ENCODE measurements at places on chromosomes 12 and 14. TPM values are rescaled to one million over a fixed set of nuclear protein-coding genes. Genes with fewer than 3 reads are reported as not detected.

DNA sequence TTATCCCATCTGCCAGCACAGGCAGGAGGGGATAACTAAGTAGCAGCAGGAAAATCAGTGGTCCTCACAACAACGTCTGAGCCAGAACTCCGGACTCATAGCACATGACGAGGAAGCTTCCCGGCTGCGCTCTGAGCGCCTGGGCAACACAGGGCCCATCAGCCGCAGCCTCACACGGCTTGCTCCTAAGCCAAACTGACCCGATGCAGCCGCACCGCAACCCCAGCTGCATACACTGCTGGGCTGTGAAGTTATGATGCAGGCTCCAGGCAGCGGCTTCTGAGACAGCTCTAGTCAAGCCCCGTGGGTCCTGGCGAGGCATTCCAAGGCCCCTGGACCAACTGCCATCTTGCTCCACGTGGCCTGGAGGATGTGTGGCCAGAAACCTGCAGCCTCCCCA, 28.1 kb downstream of the ZFYVE21 start:
- no peaks in the 10 kb centered on the region for H3K27me3 ChIP-seq
- no peak overlapping the region for H3K4me3 ChIP-seq
- H3K4me1 ChIP-seq = peaks cover 7% of the 10 kb centered on the region
- peaks cover 2% of the 10 kb centered on the region for H3K36me3 ChIP-seq
- no peak overlapping the region for H3K27ac ChIP-seq
- DNase-seq = no peak

GRCh38 chr12:60100852-60101251, 505.0 kb downstream of the SLC16A7 start:
- no peaks in the 10 kb centered on the region for H3K36me3 ChIP-seq
- H3K4me1 ChIP-seq = no peaks in the 10 kb centered on the region
- DNase-seq = no peak

- H3K4me1 ChIP-seq = peaks cover 16% of the 10 kb centered on the region
- peak overlapping the region; percentile 72 for H3K4me3 ChIP-seq
- no peaks in the 10 kb centered on the region for H3K27me3 ChIP-seq
- no peaks in the 10 kb centered on the region for H3K36me3 ChIP-seq
- peak; percentile 85 for DNase-seq
- H3K27ac ChIP-seq = peak overlapping the region; percentile 49
Observed at GRCh38 chr14:24080888-24081738, 9.8 kb downstream of the CPNE6 start.

DNA sequence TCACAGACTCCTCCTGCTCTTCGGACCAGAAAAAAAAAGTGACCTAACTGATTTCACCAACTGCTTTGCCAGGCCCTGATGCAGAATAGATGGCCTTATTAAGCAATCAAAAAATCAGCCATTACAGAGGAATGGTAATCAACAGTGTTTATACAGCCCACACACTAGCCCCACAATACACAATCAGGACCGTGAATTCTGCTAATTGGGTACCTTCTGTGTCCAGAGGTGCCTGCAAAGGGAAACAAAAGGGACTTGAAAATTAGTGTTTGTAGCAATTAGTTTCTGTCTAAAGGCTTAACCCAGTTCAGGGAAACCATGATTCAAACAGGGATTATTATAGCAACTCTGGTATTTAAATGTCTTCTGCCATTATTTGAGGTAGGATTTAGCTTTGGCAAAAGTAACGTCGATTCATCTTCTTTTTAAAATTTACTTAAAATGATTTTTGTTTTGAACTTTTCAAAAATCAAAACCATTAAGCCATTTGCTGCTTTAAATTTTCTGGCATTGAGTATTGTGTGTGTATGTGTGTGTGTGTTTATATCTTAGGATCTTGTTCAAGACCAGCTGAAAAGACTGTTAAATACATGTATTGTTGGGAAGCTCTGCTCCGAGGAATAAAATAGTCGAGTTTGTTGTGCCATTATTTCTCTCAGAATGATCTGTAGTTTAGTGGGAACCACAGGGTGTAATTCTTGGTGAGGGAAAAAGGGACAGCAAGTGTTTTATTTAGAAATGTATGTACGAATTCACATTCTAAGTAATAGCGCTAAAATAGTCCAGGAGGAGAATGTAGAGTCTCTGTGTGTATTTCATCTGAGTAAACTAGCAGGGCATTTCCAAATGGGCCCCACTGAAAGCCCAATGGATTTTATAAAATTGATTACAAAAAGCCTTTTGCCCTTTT, 156.1 kb downstream of the PTCSC3 start:
- H3K4me1 ChIP-seq = peaks cover 19% of the 10 kb centered on the region
- no peaks in the 10 kb centered on the region for H3K36me3 ChIP-seq
- H3K27me3 ChIP-seq = no peaks in the 10 kb centered on the region
- H3K27ac ChIP-seq = no peak overlapping the region
- DNase-seq = no peak

- no peaks in the 10 kb centered on the region for H3K27me3 ChIP-seq
- H3K27ac ChIP-seq = peak overlapping the region; percentile 63
- peaks cover 15% of the 10 kb centered on the region for H3K4me1 ChIP-seq
- H3K36me3 ChIP-seq = peaks cover 42% of the 10 kb centered on the region
- H3K4me3 ChIP-seq = no peak overlapping the region
Observed at GRCh38 chr12:113903381-113903863, 62.7 kb downstream of the RBM19 start.

- no peak overlapping the region for H3K4me3 ChIP-seq
- peaks cover 2% of the 10 kb centered on the region for H3K27me3 ChIP-seq
- no peaks in the 10 kb centered on the region for H3K36me3 ChIP-seq
- H3K27ac ChIP-seq = no peak overlapping the region
- H3K4me1 ChIP-seq = no peaks in the 10 kb centered on the region
Observed at GRCh38 chr12:51759175-51759574, 89.3 kb downstream of the FIGNL2 start.

FOXN4 gene
- total RNA-seq = not detected

NPAS3 gene
- total RNA-seq = not detected

Data from activated CD4-positive, alpha-beta memory T cell treated with anti-CD3 and anti-CD28 coated beads for 36 hours (primary cell).